ENCODE measurements at places on chromosomes 5 and 9.

- DNase-seq = no peak
Observed at GRCh38 chr5:167269146-167269545, 1022.3 kb upstream of the WWC1 start.

- DNase-seq = peak; percentile 62
Observed at GRCh38 chr5:11384441-11385250, 519.6 kb downstream of the CTNND2 start.

DNA sequence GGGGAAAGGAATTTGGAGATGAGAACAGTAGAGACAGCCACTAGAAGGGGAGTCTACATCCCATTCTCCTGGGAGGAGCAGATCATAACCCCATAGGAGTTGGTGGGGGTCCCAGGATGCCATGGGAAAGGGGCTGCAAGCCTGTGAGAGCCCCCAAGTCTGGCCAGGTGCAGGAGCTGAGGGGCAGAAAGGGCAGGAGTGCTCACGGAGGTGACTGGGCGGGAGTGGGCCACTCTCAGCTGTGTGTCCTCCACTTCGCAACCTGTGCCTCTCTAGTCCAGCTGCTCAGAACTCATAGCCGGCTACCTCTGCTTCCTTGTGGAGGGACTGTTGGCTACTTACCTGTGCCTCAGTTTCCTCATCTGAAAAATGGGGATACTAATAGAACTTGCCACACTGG, 263.9 kb downstream of the FSTL4 start:
- peak; percentile 31 for DNase-seq

DNA sequence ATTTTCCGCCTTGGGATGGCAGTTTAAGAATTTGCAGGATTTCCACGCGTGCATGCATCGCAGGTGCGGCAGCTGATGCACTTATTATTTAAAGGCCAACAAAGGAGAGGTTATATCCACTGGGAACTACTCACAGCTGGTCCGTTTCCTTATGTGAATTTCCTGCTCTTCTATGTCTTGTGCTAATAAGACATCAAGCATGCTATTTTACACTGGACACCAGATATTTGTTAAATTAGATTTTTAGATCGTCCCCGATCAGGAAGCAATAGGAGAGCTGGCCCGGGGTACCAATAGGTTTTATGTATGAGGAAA, 476 bp upstream of the DTWD2 start:
- no peak for DNase-seq

- no peak for DNase-seq
Observed at GRCh38 chr9:122192261-122192875, 32.7 kb downstream of the MORN5 start.

DNA sequence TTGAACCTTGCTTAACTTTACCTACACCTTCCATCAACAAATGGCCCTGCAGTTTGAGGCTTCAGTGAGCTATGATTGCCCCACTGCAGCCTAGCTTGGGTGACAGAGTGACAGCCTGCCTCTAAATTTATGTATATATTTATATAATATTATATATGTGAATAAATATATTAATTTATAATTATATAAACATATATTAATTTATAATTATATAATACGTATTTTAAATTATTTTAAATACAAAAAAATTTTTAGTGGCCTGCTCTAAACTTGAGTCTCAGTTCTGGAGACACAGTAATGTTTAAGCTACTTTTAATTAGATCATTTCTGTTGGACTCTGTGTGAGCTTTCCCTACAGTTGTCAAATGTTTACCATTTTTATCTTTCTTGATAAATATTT, 9.3 kb upstream of the SHC3 start:
- no peak for DNase-seq

DNA sequence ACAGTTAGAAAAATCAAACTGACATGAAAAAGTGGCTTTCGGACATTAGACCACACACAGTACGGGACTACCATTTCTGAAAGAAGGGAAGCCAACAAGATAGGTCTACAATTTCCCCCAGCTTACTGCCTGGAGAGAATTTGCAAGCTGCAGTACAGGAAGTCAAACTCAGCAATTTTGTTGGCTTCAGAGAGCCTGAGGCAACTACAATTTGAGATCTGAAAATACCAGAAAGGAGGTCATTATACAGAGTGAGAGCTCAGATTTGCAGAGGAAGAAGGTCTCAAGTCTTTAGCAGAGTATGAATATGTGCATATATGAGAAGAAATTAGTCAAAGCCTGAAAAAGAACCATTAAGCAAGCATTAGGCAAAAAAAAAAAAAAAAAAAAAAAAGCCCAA, 83.0 kb downstream of the OXCT1 start:
- no peak for DNase-seq

DNA sequence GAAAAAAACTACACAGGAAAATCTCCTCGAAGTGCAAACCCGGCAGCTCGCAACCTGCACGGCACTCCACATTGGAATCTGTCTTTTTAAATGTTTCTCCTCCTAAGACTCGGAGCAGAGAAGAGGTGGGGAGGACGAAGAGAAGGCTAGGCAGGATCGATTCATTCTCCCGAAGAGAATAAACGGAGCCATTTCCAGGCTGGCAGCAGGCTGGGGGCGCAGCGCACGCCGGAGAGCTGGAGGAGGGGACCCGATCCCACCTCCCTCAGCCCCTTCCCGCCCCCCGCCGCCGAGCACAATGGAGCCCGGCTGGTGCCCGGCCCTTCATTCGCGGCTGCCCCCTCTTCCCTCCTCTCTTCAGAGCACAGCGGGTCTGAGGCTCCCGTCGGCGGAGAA, 628 bp downstream of the HOMER1 start:
- DNase-seq = no peak

GRCh38 chr5:141870228-141870627, 8.0 kb downstream of the PCDH1 start:
- peak; percentile 43 for DNase-seq

Measured in islet precursor cell (in vitro differentiated cells).